ENCODE measurements at places on chromosomes 5 and 9. TPM values are rescaled to one million over a fixed set of nuclear protein-coding genes. Genes with fewer than 3 reads are reported as not detected.

DNA sequence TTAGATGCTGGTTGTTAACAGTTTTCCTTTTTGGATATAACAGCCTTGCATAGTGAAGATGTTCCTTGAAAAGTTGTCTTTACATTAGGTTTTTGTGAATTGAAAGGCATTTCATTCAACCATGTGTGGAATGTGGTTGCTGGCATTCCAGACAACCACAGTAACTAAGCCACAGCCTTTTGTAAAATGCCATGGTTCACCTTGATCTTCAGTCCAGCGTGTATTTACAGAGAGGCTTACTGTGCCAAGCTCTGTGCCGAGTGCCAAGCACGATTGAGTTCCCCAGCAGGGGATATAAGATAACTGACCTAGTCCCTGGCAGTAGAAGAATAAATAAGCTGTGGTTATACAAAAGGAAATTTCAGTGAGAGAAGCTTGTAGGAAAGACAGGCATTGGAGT lies 4.9 kb downstream of the EXOSC2 start:
- DNase-seq, result no peak

DNA sequence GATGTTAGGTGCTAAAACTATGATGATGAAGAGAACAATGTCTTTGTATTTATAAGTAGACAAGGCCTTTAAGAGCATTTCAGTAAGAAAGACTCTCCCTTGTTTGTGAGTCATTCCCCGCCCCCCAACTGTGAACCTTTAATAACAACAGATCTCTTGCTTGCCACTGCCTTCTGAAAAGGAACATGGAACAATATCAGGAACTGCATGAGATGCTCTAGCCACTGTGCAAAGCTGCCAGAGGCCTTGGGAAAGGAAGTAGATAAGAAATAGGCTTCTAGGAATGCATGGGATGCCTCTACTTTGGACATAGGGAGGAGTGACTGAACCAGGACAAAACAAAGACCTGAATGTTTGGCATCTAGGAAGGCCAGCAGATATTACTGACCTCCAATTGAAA lies 296.1 kb upstream of the MPDZ start:
- no peak for DNase-seq

- DNase-seq, result no peak
These were observed 2.4 kb downstream of the ACTL7A start for GRCh38 chr9:108864446-108864845.

GRCh38 chr9:136567651-136568287 lies 21.9 kb upstream of the NOTCH1 start:
- DNase-seq, result peak; percentile 71

DNA sequence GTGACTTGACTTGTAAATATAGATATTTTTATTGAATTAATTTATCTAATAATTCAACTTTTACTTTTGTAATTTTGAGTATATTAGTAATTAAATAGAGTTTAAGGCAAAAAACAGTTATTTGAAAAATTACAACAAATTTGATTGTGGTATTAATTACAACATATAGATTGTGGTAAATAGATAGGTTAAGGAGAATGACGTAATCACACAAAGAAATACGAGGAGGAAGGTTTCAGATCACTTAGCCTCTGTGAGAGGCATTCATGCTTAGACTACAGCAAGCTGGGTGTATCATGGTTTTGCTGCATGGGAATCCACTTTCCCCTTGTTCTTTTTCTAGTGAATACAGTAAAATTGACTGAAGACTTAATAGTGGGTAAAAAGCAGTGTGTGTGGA lies 878.4 kb upstream of the EDIL3 start:
- DNase-seq, result no peak

GRCh38 chr9:81661339-81661738 lies 28.0 kb downstream of the TLE1 start:
- DNase-seq, result no peak

DNA sequence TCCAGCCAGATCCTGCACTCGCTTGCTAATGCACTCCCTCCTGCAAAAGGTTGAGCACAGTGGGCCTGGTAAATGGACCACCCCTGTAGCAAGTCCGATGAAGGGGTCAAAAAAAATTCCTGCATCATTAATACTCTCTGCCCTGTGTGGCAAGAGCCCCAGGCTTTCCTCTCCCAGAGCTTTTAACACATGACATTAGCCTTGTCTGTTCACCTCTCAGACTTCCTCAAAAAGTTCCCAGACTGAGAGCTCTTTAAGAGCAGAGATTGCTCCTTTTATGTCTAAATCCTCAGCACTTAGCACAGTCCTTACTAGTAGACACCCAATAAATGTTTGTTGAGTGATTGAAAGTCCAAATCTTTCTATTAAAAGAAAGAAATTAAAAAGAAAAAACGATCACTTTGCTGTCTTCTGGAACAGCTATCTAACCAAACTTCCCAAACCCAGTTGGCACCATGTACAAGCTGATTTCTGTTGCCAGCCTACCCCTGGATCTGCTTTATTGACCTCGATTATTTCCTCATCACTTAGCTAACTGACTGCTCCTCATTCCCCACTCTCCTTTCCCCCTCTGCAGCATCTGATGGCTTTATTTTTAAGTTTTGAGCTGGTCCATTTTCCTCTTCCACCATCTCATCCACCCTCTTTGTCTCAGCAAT lies 209.8 kb downstream of the ENC1 start:
- DNase-seq, result no peak

DNA sequence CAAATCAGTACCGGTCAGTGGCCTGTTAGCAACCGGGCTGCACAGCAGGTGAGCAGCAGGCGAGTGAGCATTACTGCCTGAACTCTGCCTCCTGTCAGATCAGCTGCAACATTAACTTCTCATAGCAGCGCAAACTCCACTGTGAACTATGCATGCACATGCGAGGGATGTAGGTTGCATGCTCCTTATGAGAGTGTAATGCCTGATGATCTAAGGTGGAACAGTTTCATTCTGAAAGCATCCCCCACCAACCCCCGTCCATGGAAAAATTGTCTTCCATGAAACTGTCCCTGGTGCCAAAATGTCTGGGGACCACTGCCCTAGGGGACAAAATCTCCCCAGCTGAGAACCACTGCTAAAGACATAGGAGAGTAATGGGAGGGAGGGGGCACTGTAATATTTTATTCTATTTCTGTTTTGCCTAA lies 51.1 kb downstream of the P4HA2 start:
- no peak for DNase-seq

- no peak for DNase-seq
These were observed 76.5 kb downstream of the WNK2 start for GRCh38 chr9:93260263-93261066.

DNA sequence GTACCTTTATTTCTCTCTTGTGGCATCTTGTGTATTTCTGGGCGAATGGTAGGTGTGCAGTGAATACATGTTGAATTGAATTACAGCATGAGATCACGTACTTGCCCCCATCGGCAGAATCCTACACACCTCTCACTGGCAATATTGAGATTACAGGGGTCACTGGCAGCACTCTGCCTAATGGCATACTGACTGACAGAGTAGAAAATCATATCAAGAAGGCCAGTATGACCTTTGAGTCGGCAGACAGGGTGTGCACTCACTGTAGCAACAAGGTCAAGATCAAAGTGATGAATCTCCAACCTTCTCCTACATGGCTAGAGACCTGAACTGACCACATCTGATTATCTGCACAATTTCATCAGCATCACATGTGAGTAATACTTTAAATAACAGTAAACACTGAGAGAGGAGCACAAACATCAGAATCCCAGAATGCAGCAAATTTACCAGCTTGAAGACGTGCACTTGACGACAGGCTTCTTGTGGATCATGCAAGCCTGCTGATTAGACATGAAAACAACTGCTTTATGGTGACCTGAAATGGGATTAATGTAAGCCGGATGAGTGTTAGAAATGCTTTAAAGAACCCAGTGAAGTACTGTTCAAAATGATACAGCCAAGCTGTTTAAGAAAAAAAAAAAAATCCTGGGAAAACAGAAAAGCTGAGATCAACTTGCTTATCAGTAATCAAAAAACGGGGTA lies 267.1 kb upstream of the EFNA5 start:
- no peak for DNase-seq

- peak; percentile 81 for DNase-seq
These were observed at the start of gene SPARC for GRCh38 chr5:151686674-151687407. TSS of gene SPARC (minus strand) at chr5:151686915. CDS start at chr5:151676188, 10,727 bp downstream.

DNA sequence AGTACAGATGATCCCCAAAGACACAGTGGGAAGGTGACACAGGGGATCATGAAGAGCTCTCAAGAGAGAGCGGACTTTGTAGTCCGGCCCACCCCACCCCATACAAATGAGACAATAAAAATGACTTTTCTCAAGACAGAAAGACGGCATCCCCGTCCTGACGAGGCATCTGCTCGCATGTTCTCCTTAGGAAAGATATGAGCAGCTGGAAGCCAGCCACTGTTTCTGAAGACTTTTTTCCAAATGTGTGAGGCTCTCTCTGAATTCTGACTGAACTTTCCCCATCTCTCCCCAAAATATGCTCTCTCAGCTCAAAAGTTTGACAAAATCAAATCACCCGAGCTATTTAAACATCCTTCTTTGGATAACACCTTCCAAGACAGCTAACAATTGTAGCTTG lies 105.2 kb downstream of the RFK start:
- no peak for DNase-seq

DNA sequence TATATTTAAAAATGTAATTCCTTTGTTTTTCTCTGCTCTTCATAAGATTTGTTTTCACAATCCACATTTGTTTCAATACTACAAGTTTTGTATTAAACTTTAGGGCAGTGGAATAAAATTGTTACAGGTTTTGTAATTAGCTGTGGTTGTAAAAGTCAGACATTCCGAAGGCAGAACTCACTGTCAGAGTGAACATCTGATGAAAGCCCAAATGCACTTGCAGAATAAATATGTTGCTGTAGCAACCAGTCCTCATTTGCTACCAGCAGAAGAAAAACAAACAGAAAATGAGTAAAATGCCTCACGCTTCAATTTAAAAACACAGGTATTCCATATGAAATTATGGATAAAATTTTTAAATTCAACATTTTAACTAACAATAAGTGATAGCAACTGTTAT lies 740.1 kb upstream of the FAM174A start:
- DNase-seq, result no peak

- DNase-seq, result no peak
These were observed 113.6 kb downstream of the NR6A1 start for GRCh38 chr9:124657516-124657915.

DNA sequence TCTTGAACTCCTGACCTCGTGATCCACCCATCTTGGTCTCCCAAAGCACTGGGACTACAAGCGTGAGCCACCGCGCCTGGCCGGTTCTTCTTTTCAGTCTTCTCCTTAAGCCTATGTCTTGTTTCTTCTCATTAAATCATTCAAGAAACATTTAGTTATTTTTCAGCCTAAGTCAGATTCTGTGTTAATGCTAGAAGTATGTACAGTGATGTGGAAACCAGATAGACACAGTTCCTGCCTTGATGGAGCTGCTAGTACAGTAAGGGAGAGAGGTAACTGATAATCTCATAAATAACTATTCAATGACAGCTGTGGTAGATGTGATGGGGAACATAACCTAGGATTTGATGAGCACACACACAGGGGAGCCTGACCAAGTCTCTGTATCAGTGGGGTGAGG lies 46.3 kb upstream of the NR3C1 start:
- DNase-seq, result no peak

DNA sequence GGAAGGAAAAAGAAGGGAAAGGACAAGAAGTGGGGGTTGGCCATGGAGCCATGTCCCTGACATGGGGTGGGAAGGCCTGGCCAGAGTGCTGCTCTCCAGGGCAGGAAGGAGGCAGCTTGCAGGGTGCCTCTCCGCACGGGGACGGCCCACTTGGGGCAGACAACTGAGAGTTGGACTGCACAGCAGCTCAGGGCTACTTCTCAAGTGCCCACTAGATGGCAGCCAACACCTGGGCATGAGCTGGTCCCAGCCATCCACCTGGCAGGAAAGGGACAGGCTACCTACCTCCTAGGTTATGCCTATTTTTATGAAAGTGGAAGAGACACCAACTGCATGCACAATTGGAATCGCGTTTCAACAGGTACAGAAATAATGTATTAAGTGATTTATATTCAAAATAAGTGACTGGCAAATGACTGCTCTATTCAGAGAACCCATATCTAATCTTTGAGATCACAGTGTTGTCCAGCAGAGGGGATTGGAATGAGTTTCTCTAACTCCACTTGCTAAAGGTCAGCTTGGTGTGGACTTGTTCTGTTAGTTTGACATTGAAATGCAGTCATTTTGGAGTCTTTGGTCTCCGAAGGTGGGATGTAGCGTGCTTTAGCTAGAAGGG lies 113.4 kb downstream of the SYK start:
- DNase-seq, result peak; percentile 29

- no peak for DNase-seq
These were observed 138.5 kb upstream of the S1PR3 start for GRCh38 chr9:88852794-88853193.

TMEM171 gene
- total RNA-seq, result 0.90 TPM

TLR4 gene
- 19.4 TPM for total RNA-seq

TBC1D2 gene
- total RNA-seq, result 42.0 TPM

LECT2 gene
- not detected for total RNA-seq

ROR2 gene
- 4.2 TPM for total RNA-seq

CBY3 gene
- total RNA-seq, result not detected

DAB2 gene
- 105 TPM for total RNA-seq

SLC34A3 gene
- total RNA-seq, result not detected

ASPN gene
- total RNA-seq, result 18.4 TPM

FOXD4L6 gene
- not detected for total RNA-seq

NFX1 gene
- 38.0 TPM for total RNA-seq

OR1L1 gene
- total RNA-seq, result not detected

CCDC180 gene
- 6.0 TPM for total RNA-seq

Data from tibial nerve (tissue), 4 donors.